ENCODE measurements at places on chromosomes 2 and 18.

DNA sequence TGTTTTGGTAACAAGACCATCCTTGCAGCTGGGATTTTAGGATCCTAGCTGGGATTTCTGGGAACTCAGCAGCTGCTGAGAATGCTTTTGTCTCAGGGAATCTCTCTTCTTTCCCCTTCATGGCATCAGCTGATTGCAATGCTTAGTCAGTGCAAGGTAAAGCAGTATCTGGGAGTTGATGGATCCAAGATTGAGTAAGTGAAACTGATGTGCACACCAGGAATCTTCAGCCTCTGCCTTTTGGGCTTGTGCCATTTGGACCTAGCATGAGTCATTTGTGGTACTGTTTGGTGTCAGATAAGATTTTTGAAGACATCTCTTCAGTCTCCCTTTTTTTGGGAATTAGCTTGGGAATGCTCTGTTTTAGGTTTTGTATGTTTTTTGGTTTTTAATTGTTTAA is 363.3 kb upstream of the TFPI start:
- DNase-seq, result no peak

DNA sequence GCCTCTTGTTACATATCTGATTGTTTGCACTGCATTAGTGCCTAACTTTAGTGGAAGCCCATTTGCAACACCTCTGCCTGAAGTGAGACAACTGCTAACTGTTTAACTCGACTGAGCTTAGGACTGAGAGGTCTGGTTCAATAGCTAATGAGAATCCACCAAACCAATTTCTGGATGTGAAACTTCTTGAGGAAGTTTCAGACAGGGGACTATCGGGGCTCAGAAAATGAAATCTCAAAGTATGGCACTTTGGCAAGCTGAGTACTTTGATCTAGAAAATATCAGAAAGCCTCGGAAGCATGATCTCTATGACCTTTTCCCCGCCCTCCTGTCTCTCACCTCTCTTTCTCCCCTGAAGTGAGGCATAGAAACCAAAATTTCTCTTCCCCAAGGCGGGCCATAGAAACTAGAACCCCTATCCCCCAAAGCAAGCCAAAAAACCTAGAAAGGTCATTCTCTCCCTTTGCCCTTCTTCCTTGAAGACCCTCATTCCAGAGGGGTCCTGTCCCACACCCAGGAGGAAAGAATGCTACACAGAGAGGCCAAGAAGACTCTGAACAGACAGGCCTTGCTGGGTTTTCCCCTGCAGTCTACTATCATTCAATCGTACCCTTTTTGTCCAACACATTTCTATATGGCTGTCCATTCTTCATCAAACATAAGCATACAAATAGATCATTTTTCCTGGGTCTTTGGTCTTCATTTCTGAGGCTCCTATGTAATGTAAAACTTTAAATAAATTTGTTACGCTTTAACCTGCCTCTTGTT is 69.6 kb upstream of the CREB1 start:
- no peak for DNase-seq

- no peak for DNase-seq
Observed at GRCh38 chr2:236608710-236609109, 39.1 kb downstream of the ACKR3 start.

GRCh38 chr2:241010531-241011295 is 12.3 kb downstream of the SNED1 start:
- DNase-seq, result no peak

GRCh38 chr2:75570948-75571729 is 10.4 kb upstream of the EVA1A start:
- DNase-seq, result no peak

DNA sequence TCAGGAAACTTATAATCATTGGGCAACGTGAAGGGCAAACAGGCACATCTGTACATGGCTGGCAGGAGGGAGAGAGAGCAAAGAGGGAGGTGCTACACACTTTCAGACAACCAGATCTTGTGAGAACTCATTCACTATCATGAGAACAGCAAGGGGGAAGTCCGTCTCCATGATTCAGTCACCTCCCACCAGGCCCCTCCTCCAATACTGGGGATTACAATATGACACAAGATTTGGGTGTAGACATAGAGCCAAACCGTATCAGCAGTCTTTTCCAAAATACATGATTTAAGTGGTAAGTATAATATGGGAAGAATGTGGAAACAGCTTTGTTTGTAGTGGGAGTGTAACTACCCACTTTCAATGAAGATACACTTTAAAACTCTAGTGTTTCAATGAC is 65.0 kb downstream of the EPB41L5 start:
- DNase-seq, result no peak

DNA sequence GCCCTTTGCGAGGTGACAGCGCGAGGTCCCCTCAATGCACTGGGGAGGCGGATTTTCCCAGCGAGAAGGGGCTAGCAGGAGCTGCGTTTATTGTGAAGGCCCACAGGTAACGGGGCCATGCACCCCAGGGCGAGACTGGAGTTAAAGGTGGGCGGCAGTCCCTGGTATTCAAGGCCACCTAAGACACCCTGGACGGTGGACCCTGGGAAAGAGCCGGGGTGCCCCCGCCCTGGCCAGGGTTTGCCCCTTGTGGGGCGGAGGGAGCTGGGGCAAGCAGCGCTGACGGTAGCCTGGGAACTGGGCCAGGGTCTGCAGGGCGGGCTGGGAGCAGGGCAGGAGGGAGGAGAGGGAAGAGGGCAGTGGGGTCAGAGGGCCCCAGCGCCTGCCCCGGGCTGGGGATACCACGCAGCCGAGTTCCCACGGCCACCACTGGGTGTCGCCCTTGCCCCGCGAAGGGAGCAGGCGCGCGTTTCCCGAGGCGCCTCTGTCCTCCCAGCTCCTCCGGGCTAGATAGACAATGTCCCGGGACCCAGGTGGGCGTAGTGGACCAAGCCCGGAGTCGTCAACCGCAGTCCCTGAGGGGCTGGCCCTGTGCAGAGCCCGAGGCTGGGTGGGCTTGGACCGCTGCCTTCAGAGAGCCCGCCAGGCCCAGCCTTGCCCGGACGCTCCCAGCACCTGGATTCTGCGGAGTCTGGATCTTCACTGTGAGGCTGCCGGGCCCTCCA is 80.2 kb downstream of the SMAD4 start:
- DNase-seq, result no peak

DNA sequence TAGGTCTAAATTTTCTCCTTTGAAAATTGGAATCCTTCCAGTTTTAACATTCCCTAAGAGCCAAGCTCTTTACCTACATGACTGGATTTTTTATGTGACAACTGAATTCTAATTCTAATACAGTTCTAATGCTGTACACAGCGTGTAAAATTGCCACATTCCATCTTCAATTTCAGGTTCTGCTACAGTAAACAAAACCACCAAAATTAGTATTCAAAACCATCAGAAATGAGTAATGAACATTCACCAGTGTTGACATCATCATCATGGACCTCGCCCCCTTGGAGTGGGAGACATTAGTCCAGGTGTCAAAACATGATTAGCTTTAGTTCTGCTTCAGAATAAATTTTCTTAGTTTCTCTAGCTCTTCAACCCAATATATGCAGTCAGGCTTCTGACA is 133.6 kb downstream of the MBD2 start:
- DNase-seq, result no peak

- no peak for DNase-seq
Observed at GRCh38 chr18:50853863-50854271, 25.1 kb upstream of the ME2 start.

- DNase-seq, result no peak
Observed at GRCh38 chr2:182652326-182652725, 63.7 kb upstream of the DNAJC10 start.

DNA sequence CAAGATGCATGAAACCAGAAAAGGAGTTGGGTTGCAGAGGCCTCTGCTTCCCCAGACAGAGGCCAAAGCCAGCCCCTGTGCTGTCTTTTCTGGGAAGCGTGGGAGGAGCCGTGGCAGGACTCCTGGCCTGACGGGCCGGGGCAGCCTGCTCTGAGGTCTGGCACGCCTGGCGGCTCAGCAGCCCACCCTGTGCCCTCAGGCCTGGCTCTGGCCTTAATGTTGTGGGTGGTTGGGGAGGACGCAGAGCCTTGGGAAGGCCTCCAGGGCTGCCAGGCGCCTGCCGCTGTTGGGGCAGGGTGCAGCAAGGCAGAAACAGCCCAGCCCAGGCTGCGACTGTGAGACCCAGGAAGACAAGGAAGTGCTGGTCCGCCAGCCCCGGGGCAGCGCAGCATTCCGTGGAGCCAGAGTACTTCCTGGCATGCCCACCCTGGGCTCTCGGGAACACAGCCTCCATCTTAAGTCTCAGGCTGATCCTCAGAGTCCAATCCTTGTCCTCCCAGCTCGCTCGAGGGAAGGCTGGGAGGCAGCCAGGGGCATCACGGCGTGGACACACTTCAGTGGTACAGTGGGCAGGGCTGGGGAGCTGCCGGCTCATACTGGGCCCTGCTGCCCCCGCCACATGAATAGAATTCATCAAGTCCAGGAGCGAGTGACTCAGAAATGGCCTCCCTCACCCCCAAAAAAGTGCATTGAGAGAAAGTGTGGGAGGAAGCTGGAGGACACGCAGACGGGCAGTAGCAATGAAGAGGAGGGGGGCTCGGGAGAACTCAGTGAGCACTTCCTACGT is 72.6 kb downstream of the EMX1 start:
- no peak for DNase-seq

DNA sequence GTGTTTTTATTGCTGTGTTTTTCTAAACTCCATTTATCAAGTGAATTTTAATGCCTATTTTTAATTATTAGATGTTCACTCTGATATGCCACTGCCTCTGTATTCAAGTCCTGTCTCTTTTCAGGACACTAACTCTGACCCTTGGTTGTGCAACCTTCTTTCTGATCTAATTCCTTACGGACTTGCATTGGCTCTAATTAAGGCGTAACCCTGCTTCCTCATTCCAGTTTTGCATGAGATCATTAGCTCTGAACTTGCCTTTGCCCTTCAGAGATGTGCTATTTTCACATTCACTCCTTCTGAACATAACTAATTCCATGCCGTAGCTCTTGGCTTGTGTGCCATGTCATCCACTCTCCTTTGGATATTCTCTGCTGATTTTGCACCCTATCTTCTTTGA is 162.5 kb upstream of the TMEFF2 start:
- DNase-seq, result no peak

GRCh38 chr18:36449451-36449850 is 151.9 kb downstream of the FHOD3 start:
- DNase-seq, result no peak

GRCh38 chr2:231604101-231604684 is 11.5 kb downstream of the TEX44 start:
- DNase-seq, result no peak

DNA sequence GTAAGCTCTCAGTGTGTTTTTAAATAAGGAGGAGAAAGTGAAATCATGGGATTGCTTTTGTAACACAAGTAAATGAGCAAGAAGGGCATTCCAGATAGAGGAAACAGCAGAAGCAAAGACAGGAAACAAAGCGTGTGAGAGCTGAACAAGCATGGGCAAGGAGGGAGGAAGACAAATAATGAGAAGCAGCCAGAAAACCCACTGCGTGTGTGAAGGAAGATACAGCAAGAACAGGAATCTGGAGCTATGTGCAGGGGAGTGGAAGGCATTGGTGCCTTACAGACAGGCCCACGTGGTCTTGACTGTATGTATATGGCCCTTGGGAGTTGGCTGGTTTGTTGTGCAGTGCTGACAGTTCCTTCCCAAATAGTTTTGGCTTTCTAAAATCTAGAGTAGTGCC is 88.6 kb downstream of the AAK1 start:
- no peak for DNase-seq

DNA sequence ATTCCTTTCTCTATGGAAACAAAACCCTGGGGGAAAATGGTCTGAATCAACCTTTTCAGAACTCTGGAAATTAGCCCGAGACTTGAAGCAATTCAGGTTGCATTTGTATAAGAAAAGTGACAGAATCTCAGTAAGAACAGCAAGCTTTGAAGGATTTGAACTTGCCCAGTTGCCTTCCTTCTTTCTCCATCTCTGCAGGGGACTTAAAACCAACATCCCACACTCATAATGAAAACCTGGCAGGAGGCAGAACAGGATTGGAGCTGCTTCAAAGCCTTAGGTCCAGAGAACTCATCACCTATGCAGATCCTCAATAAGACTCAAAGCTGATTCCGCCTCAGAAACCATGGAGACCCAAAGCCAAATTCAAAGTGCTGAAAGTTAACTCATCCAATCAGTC is 790.5 kb upstream of the ID2 start:
- no peak for DNase-seq
